ENCODE measurements at places on chromosomes 2 and 18. TPM values are rescaled to one million over a fixed set of nuclear protein-coding genes. Genes with fewer than 3 reads are reported as not detected.

- DNase-seq, result no peak
These were observed 860.0 kb upstream of the ZEB2 start for GRCh38 chr2:145379934-145380333.

GRCh38 chr18:7303316-7304060 lies 72.6 kb downstream of the LRRC30 start:
- DNase-seq, result no peak

- DNase-seq, result no peak
These were observed 140.7 kb downstream of the ZNF516 start for GRCh38 chr18:76354348-76354747.

DNA sequence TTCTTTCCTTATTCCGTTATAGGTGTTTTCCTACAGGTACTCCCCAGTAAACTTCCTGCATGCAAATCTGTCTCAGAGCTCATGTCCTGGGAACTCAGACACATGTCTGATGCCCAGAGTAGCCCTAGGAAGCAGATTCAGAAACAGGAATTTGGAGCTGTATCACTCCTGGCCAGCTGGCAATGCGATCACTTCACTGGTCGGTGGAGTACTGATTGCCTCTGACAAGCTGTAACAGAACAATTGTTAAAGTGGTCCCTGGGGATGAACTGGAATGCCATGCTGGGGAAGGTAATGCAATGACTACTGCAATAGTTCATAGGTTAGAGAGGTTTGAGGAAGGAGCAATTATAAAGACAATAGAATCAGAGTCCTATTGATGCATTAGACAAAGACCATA lies 131.6 kb upstream of the DOCK10 start:
- DNase-seq, result no peak

The SPDYA gene
- total RNA-seq, result not detected

The SCN1A gene
- not detected for total RNA-seq

The DNER gene
- 2.7 TPM for total RNA-seq

The HOXD9 gene
- 9.8 TPM for total RNA-seq

The SERPINB5 gene
- 0.17 TPM for total RNA-seq

Data from epithelial cell of proximal tubule (primary cell).